WERI-Rb-1 (cell line): ENCODE measurements at places on chromosomes 11 and 22.

DNA sequence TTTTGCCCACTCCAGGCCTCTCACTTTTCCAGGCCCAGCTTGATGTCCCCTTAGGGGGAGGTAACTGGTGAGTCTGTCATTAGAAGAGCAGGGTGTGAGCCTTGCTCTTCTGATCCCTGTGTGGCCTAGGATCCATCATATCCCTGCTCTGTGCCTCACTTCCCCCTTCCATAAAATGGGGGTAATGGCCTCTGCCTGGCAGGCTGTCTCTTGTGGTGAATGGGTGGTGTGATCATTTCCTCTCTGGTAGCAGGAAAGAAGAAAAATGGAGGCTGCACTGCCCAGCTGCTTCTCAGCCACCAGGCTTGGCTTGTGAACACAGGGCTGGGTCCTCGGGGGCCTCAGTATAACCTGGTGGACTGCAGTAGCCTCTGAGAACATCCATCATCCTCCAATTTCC is 5.6 kb downstream of the ARHGEF17 start:
- DNase-seq, result no peak

GRCh38 chr11:83957038-83957900 is 671.1 kb upstream of the CCDC90B start:
- DNase-seq, result no peak

DNA sequence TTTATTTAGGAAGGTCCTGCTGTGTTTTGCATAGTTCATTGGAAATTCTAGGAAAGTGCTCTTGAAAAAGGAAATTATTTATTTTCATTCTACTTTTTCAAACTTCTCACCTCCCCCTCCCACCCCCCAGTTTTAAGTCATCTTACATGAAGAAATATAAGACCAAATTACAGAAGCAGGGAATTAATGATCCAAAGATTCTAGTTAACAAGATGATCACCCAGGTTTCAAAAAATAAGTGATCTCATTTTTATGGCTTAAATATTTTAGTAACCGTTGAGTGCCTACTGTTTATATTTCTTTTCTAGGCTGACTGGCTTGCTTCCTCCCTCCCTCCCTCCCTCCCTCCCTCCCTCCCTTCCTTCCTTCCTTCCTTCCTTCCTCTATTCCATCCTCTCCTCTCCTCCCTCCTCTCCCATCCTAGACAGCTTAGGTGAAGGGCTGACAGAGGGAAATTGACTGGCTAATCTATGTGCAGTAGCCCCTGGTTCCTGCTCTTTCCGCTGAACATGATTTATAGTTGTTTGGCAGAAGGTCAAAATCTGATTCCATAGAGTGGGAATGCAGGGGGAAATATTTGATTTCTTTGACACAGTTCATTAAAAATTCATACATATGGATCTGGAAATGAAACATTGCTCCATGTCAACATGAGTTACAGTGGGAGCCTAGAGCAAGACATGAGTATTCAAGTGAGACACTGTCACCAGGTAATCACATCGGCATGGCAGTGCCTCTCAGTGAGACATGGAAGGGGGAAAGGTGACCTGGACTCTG is 123.4 kb downstream of the COMMD9 start:
- DNase-seq, result no peak

- DNase-seq, result no peak
Observed at GRCh38 chr11:20055312-20055711, 105.0 kb downstream of the DBX1 start.

- no peak for DNase-seq
Observed at GRCh38 chr11:17333799-17334586, 17.6 kb upstream of the NCR3LG1 start.

GRCh38 chr11:132858223-132858622 is 674.1 kb downstream of the OPCML start:
- peak; percentile 70 for DNase-seq

DNA sequence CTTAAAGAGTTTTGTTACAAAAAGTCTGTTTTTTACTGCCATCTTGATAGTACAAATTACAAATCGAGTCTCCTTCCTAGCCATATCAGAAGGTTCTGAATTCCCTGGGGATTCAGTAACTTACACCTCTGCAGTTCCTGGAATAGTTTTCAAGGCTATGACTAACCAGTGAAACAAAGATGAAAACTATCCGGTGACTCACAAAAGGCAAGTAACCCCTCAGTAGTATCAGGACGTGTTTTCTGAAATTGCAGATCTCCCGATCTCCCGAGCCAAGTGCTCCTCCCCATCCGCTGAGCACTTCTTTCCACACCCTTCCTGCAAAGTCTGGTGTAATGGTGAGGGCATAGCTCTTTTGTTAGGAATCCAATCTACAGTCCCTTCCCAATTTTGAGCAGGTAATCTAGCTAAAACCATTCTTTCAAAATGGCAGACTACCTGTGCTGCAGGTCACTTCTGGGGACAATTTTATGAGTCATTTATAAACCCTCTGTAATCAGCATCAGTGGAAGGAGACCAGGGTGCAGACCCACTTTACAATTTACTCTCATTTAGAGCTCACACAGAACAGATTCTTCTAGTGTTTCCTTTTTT is 7.7 kb downstream of the E2F8 start:
- no peak for DNase-seq

DNA sequence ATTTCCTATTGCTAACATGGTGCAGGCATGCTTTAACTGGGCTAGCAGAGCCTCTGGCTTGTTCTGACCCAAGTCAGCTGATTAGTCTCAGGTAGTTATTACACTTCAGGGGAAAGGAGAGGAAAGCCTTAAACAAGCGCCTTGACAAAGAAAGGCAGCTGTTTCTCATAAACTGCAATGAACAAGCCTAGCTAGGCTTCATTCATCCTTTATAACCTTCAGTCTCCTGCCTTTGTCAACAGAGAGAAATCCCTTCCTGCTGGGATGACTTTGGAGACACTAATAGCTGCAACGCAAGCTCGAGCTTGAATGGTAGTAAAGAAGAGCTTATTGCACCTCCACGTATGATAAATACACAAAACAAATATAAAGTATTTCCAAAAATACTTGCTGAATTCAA is 68.4 kb downstream of the CCDC34 start:
- DNase-seq, result no peak

DNA sequence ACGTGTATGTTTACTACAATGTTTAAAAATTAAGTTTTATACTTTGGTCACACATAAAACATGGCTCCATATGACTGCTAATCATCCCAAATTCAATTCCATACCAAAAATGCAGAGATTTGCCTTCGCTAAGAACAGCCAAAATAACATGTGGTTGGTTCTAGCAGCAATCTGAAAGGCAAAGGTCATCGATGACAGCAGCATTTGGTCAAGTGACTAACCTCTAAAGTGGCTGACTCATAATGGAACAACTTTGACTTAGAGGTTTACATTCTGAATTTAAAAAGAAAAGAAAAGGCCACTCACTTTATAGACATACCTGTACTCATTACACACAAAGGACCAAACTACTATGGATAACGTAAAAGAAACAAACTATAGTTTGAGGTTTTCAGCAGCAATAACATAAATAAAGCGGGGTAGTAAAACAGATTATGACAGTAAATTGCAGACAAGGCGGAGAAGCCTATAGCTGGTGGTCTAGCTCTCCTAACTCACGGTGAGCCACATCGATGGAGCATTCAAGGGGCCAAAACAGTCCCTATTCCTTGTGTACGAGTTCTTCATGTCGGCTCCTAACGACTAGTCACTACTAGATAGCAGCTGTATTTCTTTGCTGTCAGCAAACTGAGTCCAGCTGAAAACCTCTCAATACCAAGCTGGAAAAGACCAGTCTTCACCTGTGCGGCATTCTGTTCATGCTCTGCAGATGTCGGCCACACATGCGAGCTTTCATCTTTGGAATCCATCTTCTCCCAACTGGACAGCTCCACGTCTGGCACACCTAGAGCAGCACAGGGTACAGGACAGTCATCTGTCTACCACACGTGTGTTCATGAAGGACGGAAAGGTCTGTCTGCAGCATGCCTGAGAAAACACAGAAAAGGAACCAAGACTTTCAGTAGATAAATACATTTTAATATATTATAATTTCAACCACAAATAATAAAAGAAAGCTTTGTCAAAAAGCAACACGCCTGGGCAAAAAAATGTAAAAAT is 42.1 kb downstream of the PRDM10 start:
- DNase-seq, result no peak

DNA sequence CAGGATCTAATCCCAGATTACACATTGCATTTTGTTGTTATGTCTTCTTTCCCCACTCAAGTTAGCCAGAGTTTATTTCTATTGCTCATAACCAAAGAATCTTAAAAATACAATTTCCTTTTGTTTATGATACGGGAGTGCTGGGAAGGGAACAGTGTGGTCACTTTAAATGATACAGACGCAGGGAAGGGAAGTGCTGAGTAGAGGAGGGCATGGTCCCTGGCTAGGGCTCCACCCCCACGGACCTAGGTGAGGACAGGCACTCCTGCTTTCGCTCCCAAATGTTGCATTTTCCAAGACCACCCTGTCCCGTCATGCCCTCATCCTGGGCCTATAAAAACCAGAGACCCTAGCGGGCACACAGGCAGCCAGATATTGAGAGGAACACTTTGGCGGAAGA is 30.6 kb upstream of the NARS2 start:
- no peak for DNase-seq
